ENCODE measurements at places on chromosomes 7 and 10.

DNA sequence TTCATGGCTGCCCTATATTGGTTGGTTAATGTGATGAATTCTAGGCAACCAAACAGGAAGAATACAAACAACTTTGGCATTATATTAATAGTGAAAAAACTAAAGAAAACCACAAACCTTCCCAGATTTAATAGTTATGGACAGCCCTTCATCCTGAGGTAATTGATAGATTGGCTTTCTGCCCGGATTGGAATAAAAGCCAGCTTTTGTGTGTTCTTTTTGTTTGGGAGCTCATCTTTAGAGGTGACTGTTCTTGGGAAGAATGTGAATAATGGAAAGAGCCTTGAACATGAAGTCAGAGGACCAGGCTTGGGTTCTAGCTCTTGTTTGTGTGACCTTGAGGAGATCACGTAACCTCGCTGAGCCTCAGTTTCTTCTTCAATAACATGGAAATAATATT, 92.3 kb downstream of the VTI1A start:
- no peak for DNase-seq

DNA sequence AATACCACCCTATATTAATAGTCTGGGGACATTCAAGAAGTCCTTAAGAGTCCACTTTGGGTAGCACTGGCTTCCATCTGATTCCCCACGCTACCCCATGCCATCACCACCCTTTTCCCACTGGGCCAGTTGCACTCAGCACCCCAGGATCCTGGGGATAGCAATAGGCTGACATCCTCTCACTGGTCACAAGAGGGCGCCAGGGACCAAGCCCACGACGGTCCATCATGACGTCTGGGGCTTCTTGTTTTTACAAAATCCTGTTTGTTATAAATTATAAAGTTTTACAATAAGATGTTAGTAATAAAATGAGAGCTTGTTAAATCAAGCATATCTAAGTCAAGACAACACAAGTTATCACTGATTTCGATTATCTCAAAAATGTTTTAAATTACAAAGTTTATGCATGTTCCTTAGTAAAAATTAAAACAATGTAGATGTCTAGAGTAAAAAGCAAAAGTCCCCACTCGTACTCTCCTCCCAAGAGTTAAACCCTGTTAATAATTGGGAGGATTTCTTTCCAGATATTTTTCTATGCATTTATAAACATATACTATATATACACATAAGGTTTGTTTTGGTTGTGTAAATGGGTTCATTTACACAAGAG, 15.4 kb downstream of the GPNMB start:
- peak; percentile 60 for DNase-seq

GRCh38 chr10:120458432-120458831, 1.4 kb downstream of the PLPP4 start:
- no peak for DNase-seq

DNA sequence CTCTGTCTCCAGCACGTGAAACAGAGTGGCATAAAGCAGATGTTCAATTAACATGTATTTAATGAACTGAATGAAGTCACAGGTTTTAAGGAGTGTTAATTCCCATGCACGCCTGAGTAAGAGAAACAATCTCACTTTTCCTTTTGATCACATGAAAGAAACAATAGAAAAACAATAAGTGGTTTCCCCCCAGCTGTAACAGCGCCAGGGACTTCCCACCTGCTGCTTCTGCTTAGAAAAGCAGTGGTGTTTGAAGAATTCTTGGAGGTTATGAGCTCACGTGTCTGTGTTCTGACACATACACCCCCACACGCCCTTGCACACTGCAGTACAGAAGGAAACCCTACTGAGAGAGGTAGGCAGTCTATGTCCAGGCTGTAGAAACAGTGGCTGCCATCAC, 51.3 kb upstream of the FRMD4A start:
- peak; percentile 19 for DNase-seq

GRCh38 chr10:99708428-99709012, 23.4 kb downstream of the COX15 start:
- no peak for DNase-seq

GRCh38 chr10:70096705-70097420, 35.8 kb downstream of the AIFM2 start:
- no peak for DNase-seq

DNA sequence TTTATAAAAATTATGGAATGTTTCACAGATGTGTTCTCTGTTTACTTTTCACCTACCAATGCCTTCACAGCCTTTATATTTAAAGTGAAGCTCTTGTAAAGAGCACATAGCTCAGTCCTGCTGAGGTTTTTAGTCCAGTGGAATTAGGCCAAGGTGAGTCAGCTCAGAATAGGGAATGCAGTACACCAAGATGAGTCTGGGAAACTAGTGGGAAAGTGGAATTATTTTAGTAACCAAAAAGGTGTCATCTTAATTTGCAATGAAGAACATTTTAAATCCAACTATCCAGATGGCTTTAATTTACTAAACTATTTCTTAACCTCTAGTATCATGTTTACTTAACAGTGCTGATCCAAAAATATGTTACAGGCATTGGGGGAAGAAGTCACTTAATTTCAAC, 236.3 kb upstream of the CTBP2 start:
- DNase-seq = no peak

DNA sequence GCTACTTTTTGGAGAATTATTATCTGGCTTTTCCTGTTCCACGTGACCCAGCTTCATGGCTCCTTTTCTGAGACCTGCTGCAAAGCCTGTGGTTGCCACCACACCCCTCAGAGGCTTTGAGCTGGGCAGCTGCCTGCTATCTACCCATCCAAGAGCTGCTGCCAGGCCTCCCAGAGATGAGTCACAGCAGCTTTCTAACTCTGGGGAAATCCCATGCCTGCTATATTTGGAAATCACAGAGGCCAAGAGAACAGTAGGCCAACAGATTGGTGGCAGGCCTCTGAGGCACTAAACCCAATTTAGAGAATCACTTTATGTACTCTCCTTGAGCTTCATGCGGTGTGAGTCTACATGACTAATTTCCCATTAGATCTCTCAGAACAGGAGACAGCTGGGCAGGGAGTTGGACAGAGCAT, 35.2 kb downstream of the SGCE start:
- DNase-seq = peak; percentile 83

DNA sequence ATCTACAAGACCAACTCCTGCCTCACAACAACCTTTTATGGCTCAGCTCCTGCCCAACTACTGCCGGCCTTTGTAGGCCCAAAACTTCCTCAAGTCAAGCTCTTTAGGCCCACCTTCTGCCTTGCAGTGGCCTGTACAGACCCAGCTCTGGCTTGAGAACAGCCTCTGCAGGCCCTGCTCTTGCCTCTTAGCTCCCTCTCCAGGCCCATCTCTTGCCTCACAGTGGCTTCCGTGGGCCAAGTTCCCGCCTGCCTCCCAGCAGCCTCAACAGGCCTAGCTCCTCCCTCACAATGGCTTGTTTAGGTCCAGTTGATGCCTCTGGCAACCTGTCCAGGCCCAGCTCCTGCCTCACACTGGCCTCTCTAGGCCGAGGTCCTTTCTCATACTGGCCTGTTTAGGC, 32.4 kb upstream of the VKORC1L1 start:
- DNase-seq = no peak

DNA sequence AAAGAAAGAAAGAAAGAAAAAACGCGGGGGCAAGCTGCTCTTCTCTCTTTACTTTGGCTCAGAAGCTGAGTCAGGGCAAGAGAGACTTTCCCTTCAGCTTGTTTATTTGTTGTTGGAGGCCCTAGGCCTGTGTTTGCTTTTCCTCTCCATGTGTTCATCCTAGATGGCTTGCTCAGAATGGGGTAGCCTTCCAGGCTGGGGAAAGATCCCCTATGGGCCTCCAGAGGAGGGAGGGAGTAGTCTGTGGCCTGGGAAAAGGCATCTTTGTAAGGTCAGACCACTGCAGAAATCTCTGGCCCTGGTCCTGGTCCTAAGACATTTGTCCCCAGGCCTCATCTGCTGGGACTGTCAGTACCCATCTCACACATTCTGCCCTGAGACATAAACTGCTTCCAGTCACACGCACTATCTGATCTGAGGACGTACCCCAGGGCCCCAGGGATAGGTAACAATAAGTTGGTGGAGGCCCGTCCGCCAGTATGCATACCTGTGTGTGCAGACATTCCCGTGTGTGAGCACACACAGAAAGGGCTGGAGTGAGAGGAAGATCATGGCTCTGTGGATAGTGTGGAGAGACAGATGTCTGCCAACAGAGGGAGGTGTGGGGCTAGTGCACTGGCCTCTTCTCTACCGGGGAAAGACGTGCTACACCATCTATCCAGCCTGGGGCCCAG, 4.9 kb upstream of the SCD start:
- DNase-seq = peak; percentile 42

GRCh38 chr10:51860257-51860656, 160.9 kb upstream of the CSTF2T start:
- no peak for DNase-seq

DNA sequence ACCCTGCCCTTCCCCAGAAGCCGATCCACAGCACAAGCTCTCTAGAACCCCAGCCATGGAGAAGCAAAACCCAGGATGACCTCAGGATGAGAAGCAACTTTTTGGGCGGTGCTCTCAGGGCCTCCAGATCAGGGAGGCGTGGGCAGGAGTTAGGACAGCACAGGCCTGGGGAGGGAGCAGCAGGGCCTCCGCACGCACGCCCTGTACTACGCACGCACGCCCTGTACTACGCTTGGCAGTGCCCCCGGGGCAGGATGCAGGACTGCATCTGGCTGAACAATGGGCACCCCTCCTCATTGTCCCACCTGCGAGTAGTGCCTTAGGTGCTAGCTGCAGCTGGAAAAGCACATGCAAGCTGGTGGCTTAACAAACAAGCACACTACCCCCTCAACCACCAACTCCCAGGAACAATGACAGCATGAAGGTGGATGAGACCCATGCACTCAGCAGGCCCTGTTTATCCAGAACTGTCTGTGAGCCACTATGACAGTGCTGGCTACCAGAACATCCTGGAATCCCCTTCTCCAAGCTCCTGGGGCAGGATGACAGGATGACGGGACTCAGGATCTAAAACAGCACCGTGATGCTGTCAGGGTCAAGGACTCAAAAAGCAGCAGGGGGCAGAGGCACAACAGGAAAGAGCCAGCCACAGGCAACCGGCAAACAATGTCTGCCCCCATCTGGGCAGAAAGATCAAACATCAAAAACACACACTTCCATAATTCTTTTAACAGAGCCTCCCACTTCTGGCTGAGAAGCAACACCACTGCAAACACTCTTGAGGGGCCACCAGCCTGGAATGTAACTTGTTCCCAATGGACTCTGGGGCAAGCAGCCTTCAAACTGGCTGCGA, 11.8 kb downstream of the PODXL start:
- DNase-seq = no peak

- DNase-seq = no peak
Measured at GRCh38 chr10:21100190-21100589, 203.1 kb upstream of the NEBL start.

Measured in activated CD4-positive, alpha-beta T cell treated with anti-CD3 and anti-CD28 coated beads, Interleukin-2, Interleukin-4, amounts not matched to agents 100 ng/mL and 50 ng/mL, durations not matched to agents 16 hours and 8 hours (primary cell).